HL-60 (cell line): ENCODE measurements at places on chromosomes 12 and 14.

DNA sequence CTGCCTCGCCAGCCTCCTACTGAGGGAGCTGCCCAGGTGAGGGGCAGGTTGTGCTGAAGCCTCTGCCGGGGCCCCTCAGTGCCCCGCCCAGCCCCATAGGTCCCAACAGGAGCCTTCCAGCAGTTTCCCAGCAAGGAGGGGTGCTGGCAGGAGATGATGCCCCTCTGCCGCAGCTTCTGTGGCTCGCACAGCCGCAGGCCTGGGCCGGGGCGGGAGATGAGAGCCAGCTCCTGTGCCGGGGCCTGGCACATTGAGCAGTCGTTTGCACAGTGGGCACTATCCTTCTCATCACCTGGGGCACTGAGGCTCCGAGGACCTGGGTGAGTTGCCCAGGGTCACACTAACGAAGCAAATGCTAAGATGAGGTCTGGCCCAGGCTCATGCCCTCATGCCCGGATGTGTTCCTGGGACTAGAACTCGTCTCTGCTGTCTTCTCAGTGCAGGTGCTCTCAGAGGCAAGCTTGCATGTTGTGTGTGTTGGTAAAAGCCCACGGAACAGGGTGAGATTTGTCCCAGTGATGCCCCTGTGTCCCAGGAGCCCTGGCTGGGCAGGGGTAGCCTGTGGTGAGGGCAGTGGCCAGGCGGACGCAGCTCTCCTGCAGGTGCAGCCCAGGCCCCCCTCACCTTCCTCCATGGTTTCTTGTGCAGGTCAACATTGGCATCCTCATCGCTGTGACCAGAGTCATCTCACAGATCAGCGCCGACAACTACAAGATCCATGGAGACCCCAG lies 177.5 kb downstream of the ADGRD1 start:
- DNase-seq, result no peak

- DNase-seq, result no peak
Observed at GRCh38 chr12:110560946-110561345, 22.2 kb downstream of the PPTC7 start.

- DNase-seq, result no peak
Observed at GRCh38 chr12:104134882-104135281, 3.1 kb downstream of the NFYB start.

GRCh38 chr12:24138041-24138440 lies 188.6 kb upstream of the SOX5 start:
- no peak for DNase-seq

DNA sequence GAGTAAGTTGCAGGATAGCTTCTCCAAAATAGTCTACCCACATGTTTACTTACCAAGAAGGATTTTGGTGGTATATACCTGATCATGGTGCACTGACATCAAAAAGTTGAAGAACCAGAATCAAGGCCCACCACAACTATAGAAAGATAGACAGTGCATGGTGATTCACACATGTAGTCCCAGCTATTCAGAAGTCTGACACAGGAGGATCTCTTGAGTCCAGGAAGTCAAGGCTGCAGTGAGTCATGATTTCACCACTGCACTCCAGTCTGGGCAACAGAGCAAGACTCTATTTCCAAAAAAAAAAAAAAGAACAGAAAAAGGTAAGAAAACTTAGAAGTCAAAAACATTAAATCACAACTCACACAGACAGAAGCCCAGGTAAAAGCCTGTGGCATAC lies 422.2 kb upstream of the FOXG1 start:
- no peak for DNase-seq

DNA sequence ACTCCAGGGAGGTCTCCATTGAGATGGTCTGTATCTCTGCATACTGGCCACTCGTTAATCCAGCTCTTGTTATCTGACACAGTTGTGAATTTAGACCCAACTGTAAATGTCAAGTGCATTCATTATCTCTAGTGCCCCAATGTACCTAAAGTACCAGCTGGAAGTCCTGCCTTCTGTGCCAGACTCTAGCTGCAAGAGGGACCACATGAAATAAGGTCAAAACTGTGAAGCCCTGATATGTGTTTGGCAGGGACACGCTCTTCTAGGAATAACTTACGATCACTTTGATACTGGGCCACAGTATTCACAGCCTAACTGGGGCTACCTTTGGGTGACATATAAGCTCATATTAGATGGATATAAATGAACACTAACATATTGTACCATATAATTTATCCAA lies 268.5 kb downstream of the LRIG3 start:
- no peak for DNase-seq

- DNase-seq, result no peak
Observed at GRCh38 chr12:90008277-90008676, 299.6 kb upstream of the ATP2B1 start.

GRCh38 chr12:7628381-7628961 lies 37.2 kb downstream of the APOBEC1 start:
- DNase-seq, result no peak

GRCh38 chr12:46209170-46209569 lies 59.7 kb downstream of the SLC38A1 start:
- no peak for DNase-seq

DNA sequence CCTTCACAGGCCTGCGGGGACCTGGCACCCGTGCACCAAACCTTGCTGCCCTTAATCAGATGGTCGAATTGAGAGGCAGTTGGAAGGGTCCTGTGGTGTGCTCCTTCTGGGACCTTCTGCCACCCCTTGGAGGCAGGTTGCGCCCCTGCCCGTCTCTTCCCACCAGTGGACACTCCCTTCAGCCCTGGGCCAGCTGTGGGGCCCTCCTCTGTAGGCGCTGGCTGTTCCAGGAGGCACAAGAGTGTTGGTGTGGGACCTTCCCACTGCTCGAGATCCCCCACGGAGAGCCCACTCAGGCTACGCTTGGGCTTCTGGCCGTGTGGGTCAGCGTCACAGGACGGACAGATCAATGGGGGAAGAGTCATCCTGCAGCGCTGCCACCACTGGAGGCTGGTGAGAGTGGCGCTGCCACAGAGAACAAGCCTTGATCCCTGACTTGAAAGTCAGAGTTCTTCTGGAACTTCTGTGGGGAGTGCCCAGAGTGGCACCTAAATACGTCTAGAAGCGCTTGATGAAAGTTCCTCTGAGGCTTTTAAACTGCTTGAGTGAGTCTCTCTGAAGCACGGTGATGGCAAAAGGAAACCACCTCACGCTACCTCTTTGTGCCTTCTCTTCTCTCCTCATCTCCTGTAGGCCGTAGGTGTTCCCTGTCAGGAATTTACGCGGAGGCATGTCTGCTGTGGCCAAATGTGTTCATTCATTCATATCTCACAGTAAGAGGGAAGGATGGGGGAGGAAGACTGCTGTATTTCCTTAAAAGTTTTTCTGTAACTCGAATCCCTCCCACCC lies 48.3 kb downstream of the TRAF3 start:
- DNase-seq, result no peak

- DNase-seq, result peak; percentile 50
Observed at GRCh38 chr12:48865281-48866051, at the start of gene RND1. TSS of gene RND1 (minus strand) at chr12:48865870. CDS start at chr12:48865767, 103 bp downstream.

- DNase-seq, result no peak
Observed at GRCh38 chr14:50937325-50937724, 7.0 kb downstream of the PYGL start.

GRCh38 chr12:123253641-123254459 lies 17.8 kb downstream of the CDK2AP1 start:
- DNase-seq, result no peak

DNA sequence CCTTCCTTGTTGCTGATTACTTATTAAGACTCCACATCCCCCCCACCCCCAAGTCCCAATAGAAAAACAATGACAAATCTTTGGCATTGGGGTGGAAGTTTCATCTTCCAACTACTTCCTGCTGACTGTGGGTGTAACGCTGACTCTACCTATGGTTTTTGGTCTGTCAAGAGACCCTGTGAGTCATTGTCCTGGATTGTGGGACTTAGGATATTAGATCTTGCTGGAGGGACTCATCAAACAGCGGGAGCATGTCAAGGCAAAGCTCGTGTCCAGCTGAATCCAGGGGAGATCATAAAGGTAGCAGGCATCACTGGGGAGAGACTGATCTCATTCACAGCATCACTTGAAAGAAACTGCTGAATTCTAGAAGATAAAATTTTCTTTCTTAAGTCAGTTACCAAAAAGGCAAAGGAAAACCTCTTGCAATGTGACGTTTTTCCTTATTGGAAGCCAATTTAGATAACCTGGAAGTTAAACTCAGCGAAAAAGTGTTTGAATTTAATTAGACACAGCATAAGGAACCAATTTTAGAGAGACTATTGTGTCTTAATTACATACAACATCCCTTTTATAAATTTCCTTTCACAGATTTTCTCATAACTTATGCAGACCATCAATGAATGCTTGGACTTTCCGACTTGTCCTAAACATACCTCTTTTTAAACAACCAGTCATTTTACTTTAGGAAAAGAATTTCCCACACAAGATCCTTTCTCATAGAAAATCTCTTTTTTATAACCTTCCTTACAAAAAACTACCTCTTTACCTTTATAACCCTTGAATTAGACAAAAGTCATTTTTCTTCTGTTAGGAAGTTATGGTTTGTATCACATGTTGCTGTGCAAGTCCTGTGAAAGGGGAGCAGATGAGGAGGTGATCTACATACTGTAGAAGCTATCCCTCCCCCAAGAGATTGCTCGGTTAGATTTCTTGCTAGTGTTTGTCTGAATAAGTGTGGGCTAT lies 94.6 kb upstream of the SCAF11 start:
- no peak for DNase-seq

DNA sequence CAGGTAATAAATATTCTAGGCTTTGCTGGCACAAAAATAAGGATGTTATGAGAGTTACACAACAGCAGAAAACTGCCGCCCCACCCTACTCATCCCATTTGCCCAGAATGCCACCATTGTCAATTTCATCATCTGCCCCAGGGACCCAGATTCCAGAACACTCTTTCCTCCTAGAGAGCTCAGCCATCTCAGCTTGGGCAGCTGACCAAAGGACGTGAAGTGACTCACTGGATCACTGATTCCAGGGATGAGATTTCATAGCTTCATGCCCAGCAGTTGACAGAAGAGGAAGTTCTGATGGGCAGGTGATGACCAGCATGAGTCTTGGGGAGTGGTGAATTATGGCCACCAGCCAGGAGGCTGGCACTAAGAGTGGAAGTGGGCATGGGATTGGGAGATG lies 450.3 kb downstream of the RMST start:
- no peak for DNase-seq

- DNase-seq, result no peak
Observed at GRCh38 chr12:88432531-88433490, 147.5 kb downstream of the KITLG start.

- DNase-seq, result no peak
Observed at GRCh38 chr12:716506-716905, 35.9 kb upstream of the WNK1 start.

- DNase-seq, result no peak
Observed at GRCh38 chr12:58841058-58841798, 79.1 kb downstream of the LRIG3 start.

DNA sequence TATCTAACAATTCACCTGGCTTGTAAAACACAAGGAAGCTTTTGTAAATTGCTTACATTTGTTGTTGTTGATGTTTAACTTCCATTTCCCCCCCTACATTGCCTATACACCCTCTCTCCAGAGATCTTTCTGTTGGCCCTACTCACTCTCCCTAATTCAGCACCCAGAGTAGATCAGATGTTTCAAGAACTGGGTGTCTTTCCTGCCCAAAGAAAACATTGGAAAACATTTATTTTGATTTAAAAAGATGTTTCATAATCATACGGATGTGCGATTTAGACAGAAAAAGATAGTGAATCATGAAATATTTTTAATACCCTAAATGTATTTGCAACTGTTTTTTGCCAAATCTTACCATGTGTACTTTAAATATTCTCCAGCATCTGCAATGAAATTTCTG lies 446.4 kb upstream of the RGS6 start:
- DNase-seq, result no peak

DNA sequence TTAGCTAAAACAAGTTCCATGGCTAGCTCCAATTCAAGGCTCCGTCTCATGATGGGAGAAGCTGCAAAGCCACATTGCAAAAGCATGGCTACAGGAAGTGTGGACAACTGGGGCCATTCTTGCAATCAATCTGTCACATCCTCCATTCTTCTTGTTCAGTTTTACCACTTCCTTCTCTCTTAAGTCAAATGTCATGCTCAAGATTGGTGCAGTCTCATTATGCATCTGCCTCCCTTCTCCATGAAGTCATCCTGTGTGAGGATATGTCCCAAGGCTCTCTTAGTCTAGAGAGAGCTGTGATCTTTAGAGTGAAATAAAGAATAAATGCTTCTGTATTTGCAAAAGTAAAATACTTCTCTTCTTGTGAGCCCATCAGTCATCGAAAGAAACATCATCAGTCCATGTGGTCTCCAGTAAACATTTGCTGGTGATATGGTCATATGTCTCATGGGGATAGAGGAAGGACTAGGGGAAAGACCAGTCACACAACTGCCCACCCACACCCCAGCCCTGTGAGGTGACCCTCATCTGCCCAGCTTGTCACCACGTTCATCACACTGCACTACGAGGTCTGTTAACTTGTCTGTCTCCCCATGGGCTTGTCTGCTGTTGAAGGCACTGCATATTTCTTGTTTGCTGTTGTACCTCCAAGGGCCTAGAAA lies 303.0 kb downstream of the NUAK1 start:
- DNase-seq, result no peak

DNA sequence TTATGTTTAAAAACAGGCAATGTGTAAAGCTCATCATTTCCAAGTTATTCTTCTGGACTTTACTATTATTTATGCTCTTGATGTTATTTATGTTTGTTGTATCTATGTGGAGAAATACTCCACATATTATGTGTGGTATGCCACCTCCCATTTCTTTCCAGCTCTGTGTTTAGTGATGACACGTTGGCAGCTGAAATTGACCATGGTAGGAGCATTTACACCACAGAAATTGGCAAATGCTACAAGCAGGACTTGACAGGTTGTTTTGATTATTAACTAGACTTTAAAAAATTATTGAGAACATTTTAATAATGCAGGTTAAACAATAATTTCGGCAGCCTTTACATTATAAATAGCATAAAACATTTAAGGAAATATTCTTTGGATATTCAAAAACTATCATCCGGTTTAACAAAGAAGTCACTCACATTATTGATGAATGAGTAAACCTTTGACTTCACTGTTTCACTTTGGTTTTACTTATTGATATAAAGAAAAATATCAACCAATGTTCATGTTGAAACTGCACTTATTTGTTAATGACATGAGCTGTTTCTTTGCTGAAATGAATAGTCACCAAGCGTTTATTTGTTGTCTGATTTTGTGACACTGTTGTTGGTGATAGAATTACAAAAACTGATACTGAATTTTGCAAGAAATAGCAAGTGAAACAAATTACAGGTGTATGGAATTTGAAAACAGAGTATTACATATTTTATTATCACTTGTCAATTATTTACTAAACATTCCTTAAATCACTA lies 76.8 kb downstream of the HMGA2 start:
- no peak for DNase-seq

DNA sequence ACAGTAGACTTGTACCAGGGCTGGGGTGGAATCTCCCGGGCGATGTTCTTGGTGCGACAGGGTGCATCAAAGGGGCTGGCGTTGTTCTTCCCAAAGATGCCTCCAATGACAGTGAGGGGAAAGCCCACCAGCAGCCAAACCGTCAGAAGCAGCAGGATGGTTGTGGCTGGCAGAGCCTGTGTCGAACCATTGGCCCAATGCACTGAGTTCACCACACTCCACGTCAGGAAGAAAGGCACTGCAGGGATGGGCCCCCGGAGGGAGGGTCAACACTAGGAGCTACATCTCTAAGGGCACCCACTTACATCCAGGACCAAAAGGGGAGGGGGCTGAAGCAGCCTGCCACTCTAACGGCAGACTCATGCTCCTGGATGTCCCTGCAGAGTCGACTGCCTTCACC lies 1.8 kb upstream of the IPO4 start:
- DNase-seq, result no peak

GRCh38 chr14:101508196-101508947 lies 52.9 kb upstream of the DIO3 start:
- DNase-seq, result no peak

GRCh38 chr12:95997911-95998510 lies 1.9 kb upstream of the HAL start:
- DNase-seq, result no peak

- no peak for DNase-seq
Observed at GRCh38 chr12:112868459-112869041, 38.2 kb upstream of the OAS1 start.
